ENCODE measurements at places on chromosomes 4 and X. TPM values are rescaled to one million over a fixed set of nuclear protein-coding genes. Genes with fewer than 3 reads are reported as not detected.

DNA sequence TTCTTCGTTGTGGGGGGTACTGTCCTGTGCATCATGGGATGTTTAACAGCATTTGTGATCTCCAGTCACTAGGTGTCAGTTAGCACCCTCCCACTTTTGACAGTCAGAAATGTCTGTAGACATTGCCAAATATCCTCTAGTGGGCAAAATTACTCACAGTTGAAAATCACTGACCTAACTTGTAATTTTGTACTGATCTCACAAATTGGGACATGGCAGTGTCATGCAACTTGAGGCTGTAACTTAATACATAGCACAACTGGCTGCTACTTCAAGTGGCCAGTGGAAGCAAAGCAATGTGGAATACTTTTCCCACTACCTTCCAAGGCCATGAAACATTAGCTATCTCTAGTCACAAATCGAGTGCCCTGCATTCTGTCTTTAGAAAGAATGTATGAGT is 23.2 kb upstream of the TSPAN7 start:
- no peak for DNase-seq

GRCh38 chrX:115058276-115058675 is 40.9 kb upstream of the IL13RA2 start:
- DNase-seq = no peak

The MAGEA2 gene
- 2.4 TPM for polyA plus RNA-seq

The NUP62CL gene
- 1.1 TPM for polyA plus RNA-seq

GRCh38 chrX:67619253-67619652 is 75.4 kb downstream of the AR start:
- DNase-seq = no peak

The NUDT10 gene
- polyA plus RNA-seq = 3.6 TPM

Data from brain (organoid and tissue), 16 donors.